ENCODE measurements at places on chromosomes 3 and 15.

- no peak for DNase-seq
Measured at GRCh38 chr3:142285083-142285517, 59.7 kb upstream of the GK5 start.

GRCh38 chr3:134757549-134758069 is 37.5 kb upstream of the EPHB1 start:
- no peak for DNase-seq

DNA sequence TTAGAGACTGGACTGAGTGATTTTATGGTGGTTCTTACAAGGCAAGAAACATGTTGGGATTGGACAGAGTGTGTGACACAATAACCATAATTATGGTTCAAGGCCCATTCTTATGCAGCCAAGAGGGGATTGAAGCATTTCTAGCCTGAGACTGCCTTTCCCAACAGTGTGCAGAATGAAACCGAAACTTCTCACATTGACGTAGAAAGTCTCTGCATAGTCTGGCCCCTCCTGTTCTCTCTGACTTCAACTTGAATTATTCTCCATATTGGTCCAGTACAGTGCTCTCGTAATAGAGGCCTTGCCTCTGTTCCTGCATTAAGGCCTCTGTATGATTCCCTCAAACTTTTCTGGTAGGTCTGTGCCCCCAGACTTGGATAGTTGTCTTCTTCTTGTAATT is 138.3 kb downstream of the DIPK2A start:
- no peak for DNase-seq

GRCh38 chr15:94297558-94297957 is 66.2 kb downstream of the MCTP2 start:
- no peak for DNase-seq

GRCh38 chr15:59976480-59977271 is 27.4 kb upstream of the FOXB1 start:
- DNase-seq = peak; percentile 17

DNA sequence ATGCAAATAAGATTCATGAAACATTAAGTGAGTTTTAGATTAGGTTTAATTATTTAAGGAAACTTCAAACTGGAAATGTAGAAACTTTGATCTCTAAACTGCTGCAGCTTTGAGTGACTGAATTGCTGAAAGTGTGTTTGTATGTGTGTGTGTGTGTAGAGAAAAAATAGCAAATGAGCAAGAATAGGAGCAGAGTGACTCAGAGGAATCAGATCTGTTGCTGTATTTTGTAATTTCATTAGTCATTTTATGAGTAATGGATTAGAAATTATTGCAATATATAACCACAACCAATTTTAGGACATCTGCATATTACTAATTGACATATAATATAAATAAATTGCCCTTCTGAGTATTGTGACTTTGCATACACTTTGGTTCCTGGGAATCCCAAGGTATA is 52.8 kb upstream of the SLC9A9 start:
- DNase-seq = no peak
